ENCODE measurements at places on chromosomes 3 and 15. TPM values are rescaled to one million over a fixed set of nuclear protein-coding genes. Genes with fewer than 3 reads are reported as not detected.

Gene SYNM
- total RNA-seq: 319 TPM

Gene SLC22A13
- not detected for total RNA-seq

Gene PPP2R3A
- 43.6 TPM for total RNA-seq

Gene MYEF2
- 19.3 TPM for total RNA-seq

Gene IGSF10
- total RNA-seq: 14.4 TPM

Gene MYZAP
- total RNA-seq: 12.1 TPM

Gene ATP13A4
- 36.6 TPM for total RNA-seq

GRCh38 chr3:32992310-32992686 lies 40.9 kb downstream of the CCR4 start:
- H3K4me1 ChIP-seq: no peaks in the 10 kb centered on the region
- no peak for DNase-seq
- no peak overlapping the region for H3K4me3 ChIP-seq
- H3K36me3 ChIP-seq: no peaks in the 10 kb centered on the region
- no peaks in the 10 kb centered on the region for H3K27me3 ChIP-seq

DNA sequence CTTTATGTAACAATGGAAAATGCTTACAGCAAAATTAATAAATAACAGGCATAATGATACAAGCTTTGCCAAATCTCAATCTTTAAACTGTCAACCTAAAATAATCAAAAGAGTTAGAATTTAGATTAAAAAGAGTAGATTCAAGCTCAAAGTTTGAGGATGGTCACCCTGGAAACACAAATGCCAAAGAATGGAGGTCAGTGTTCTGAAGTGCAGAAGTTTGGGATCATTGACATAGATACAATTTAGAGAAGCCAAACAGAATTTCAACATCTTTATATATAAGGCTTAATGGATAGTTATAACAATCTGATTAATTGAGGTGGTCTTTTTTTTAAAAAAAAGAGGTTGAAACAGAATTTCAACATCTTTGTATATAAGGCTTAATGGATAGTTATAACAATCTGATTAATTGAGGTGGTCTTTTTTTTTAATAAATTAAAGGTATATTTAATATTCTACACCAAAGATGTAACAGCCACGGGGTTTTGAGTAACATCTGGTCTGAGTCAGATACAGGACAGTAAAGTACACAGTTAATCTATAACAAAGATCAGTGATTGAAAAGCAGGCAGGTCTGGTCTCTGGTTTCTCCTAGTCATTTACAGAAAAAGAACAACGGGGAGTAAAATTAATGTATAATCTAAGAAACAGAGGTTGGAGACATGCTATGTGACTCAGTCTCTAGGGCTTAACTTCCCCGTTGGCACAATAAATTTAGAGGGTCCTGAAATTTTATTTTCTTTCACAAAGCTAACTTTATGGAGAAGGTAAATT lies 490.7 kb downstream of the GBE1 start:
- H3K4me1 ChIP-seq: no peaks in the 10 kb centered on the region
- DNase-seq: no peak
- no peak overlapping the region for H3K27ac ChIP-seq
- no peaks in the 10 kb centered on the region for H3K27me3 ChIP-seq

DNA sequence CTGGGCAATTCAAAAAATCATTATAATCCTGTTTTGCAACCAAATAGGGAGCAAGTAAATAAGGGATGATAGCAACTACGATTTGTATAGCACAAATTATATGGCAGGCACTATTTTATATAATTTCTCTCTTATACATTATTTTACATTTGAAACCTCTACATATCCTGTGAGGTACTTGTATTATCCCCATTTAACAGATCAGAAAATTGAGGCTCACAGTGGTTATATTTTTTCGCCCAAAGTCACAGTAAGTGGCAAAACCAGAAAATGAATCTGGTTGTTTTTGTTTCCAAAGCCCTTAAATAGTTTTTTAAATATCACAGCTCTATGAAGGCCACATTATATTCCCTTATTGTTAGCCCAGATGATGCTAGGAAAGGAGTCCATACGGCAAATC lies 74.3 kb downstream of the MLH1 start:
- no peak overlapping the region for H3K4me3 ChIP-seq
- H3K27ac ChIP-seq: no peak overlapping the region
- H3K36me3 ChIP-seq: no peaks in the 10 kb centered on the region
- H3K4me1 ChIP-seq: no peaks in the 10 kb centered on the region

DNA sequence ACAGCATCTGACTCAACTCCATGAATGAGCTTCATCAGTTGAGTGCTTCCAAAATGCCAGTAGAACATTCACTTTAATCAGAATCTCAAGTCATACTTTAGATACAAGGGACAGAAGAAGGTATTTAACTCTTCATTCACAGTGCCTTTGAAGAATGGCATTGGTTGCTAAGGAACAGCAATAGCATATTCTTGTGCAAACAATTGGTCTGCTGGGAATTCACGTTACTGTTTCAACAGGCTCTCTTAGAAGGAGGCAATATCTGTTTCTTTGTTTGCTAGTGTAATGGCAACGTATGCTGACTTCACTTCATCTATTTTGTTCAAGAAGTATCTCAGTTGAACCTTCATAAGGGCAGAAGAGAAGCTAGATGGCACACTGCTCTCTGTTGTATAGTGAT lies 113.9 kb downstream of the TMEM108 start:
- H3K4me1 ChIP-seq: no peaks in the 10 kb centered on the region
- H3K4me3 ChIP-seq: no peak overlapping the region
- no peaks in the 10 kb centered on the region for H3K27me3 ChIP-seq
- H3K27ac ChIP-seq: no peak overlapping the region
- no peaks in the 10 kb centered on the region for H3K36me3 ChIP-seq
- no peak for DNase-seq

GRCh38 chr3:196216089-196216564 lies at the start of gene SLC51A:
Gene SLC51A, plus strand, starts transcription at chr3:196216534. Its CDS starts 179 bp downstream, at chr3:196216713.
- H3K27me3 ChIP-seq: no peaks in the 10 kb centered on the region
- no peaks in the 10 kb centered on the region for H3K36me3 ChIP-seq
- H3K4me3 ChIP-seq: no peak within 1 kb of the TSS
- no peak for DNase-seq
- no peaks in the 10 kb centered on the region for H3K4me1 ChIP-seq
- H3K27ac ChIP-seq: no peak within 1 kb of the TSS

- no peak for DNase-seq
- H3K4me1 ChIP-seq: no peaks in the 10 kb centered on the region
- no peaks in the 10 kb centered on the region for H3K36me3 ChIP-seq
- H3K27me3 ChIP-seq: no peaks in the 10 kb centered on the region
- H3K4me3 ChIP-seq: no peak overlapping the region
These were observed 5.4 kb downstream of the CHRNA5 start for GRCh38 chr15:78570710-78571109.

GRCh38 chr3:64405211-64405835 lies 180.1 kb upstream of the PRICKLE2 start:
- no peaks in the 10 kb centered on the region for H3K27me3 ChIP-seq
- H3K4me3 ChIP-seq: no peak overlapping the region
- H3K4me1 ChIP-seq: no peaks in the 10 kb centered on the region
- no peaks in the 10 kb centered on the region for H3K36me3 ChIP-seq
- H3K27ac ChIP-seq: no peak overlapping the region
- DNase-seq: no peak

- H3K36me3 ChIP-seq: no peaks in the 10 kb centered on the region
- no peaks in the 10 kb centered on the region for H3K27me3 ChIP-seq
- peaks cover 18% of the 10 kb centered on the region for H3K4me1 ChIP-seq
- H3K27ac ChIP-seq: peak overlapping the region; percentile 66
These were observed 22.0 kb downstream of the RGMA start for GRCh38 chr15:93066834-93067648.

DNA sequence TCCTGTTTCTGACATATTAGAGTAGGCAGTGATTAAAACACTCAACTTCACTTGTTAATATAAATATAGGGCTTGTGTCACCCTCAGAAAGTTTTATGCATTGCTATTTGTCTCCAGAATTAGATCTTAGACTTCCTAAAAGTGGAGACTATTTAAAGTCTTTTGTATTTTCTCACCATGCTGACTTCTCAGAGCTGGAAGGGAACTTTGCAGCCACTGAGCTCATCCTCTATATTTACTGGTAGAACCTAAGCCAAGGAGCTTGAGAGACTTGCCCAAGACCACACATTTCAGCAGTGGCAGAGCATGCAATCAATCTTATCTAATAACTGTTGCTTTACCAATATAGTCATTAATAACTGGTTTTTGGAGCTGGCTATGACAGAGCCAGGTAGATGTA lies 53.2 kb downstream of the STAC start:
- no peaks in the 10 kb centered on the region for H3K27me3 ChIP-seq
- H3K4me3 ChIP-seq: no peak overlapping the region
- H3K27ac ChIP-seq: no peak overlapping the region
- H3K36me3 ChIP-seq: no peaks in the 10 kb centered on the region
- H3K4me1 ChIP-seq: no peaks in the 10 kb centered on the region

DNA sequence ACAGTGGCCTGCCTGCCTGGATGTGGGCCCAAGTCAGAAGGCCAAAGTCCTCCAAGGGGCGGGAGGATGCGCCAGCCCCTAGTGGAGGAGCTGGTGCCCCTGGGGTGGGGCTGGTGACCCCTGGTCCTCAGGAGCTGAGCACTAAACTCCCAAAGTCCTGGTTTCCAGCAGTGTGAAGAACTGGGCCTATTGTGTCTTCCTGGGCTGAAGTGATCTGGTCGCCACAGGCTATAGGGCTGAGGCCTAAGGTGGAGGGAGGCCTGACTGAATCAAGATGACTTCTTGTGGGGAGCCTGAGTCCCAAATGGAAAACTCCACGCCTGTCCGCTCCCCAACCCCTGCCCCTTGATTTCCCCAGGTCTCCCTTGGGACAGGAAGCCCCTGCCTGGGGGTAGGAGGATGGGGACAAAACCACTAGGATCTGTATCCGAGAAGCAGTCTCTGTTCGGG lies 753 bp upstream of the FES start:
- H3K4me3 ChIP-seq: peak overlapping the region; percentile 82
- peaks cover 11% of the 10 kb centered on the region for H3K4me1 ChIP-seq
- H3K27me3 ChIP-seq: no peaks in the 10 kb centered on the region
- H3K27ac ChIP-seq: peak overlapping the region; percentile 92

DNA sequence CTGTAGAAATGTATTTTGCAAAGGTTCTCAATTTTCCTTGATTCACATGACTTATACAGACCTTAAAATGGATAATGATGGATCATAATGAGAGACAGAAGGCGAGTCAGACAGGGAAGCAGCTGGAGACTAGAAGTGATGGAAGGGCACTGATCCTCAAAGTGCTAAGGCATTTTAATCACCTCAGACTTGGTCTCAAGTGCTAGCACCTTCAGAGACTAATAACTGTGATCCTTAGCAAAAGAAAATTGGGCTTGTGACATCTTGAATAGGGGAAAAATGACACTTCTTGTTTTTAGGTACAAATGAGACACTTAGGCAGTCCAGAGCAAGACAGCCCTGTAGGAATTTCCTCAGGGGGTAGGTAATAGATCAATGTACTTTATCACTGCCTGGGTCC lies 1011.7 kb downstream of the SQOR start:
- no peak overlapping the region for H3K27ac ChIP-seq
- no peaks in the 10 kb centered on the region for H3K4me1 ChIP-seq
- DNase-seq: no peak
- no peak overlapping the region for H3K4me3 ChIP-seq
- H3K36me3 ChIP-seq: no peaks in the 10 kb centered on the region
- no peaks in the 10 kb centered on the region for H3K27me3 ChIP-seq

DNA sequence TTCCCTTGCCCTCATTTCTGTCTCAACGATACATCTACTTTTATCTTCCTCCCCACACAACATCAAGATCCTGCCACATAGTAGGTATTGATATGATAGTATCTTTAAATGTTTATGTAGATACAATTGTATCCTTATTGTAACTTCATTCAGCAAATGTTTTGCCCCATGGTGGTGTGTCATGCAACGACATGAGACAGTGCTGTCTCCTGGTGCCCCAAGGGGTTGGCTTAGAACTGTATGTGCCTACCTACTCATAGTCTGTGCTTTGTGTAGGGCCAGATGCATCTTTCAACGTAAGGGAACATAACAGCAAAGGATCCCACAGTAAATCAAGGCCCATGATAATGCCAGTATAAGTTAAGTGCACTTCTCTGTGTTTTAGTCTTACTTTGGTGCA lies 2.8 kb upstream of the CD47 start:
- no peak for DNase-seq
- H3K36me3 ChIP-seq: no peaks in the 10 kb centered on the region
- H3K4me3 ChIP-seq: no peak overlapping the region

DNA sequence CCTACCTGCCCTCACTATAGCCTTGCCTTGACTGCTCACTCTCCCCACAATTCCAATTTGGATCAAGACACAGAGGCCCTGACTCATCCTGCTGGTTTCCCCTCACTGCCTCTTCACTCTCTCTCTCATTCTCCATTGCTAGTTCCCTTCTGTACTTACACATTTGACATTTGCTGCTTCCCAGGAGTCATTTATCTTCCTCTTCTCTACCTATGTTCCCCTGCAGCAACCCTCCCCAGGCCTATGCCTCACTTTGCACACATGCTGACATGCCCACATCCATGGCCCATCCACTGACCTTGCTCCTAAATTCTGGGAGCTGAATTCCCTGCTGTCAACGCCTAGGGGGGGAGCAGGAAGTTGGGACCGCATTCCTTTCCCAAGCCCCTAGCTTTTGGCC lies 82.2 kb downstream of the SRGAP3 start:
- H3K27me3 ChIP-seq: no peaks in the 10 kb centered on the region
- H3K27ac ChIP-seq: no peak overlapping the region
- no peak for DNase-seq
- no peak overlapping the region for H3K4me3 ChIP-seq

- no peaks in the 10 kb centered on the region for H3K36me3 ChIP-seq
- peak overlapping the region; percentile 92 for H3K27ac ChIP-seq
- H3K4me1 ChIP-seq: peaks cover 10% of the 10 kb centered on the region
These were observed 1.2 kb downstream of the SHISA5 start for GRCh38 chr3:48502728-48503168.

DNA sequence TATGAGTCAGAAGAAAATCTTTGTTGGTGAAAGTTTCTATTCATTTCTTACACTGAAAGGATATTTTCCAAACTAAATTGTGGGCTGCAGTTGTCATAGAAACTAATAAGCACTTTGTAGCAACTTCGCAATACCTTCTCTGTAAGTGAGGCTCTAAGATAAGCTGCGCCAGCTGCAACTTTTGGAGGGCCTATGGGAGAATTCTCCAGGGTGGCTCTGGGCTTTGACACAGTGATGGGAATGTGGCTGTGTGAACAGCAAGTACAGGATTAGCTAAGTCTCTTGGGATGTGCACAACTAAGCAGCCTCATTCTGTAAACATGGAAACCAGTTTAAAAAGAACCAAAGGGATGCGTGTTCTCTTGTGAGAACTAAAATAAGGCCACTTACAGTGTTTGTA lies 124.6 kb upstream of the SGO1 start:
- H3K27ac ChIP-seq: no peak overlapping the region
- no peak for DNase-seq
- no peak overlapping the region for H3K4me3 ChIP-seq
- H3K4me1 ChIP-seq: no peaks in the 10 kb centered on the region
- no peaks in the 10 kb centered on the region for H3K27me3 ChIP-seq
- no peaks in the 10 kb centered on the region for H3K36me3 ChIP-seq

DNA sequence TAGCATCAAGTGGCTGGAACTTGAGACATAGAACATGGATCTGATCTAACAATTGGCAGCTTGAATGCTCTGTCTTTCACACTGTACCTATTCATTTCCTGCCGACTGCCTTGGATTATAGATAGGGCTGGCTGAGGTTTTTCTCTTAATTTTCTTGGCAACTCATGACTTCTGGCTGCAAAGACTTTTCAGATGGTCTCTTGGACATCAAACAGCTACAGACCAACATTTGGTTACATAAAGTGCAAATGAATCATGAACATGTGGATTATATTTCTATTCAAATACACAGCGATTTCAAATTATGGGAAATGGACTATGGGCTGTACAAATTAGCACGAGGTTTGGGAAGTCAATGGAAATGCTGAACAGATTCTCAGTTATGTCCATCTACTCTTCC lies 26.2 kb upstream of the IL16 start:
- no peak overlapping the region for H3K27ac ChIP-seq
- no peaks in the 10 kb centered on the region for H3K36me3 ChIP-seq
- no peaks in the 10 kb centered on the region for H3K27me3 ChIP-seq
- no peaks in the 10 kb centered on the region for H3K4me1 ChIP-seq
